ENCODE measurements at places on chromosomes 5 and 9.

GRCh38 chr5:86617309-86617755 is 409 bp upstream of the COX7C start:
- DNase-seq = no peak

DNA sequence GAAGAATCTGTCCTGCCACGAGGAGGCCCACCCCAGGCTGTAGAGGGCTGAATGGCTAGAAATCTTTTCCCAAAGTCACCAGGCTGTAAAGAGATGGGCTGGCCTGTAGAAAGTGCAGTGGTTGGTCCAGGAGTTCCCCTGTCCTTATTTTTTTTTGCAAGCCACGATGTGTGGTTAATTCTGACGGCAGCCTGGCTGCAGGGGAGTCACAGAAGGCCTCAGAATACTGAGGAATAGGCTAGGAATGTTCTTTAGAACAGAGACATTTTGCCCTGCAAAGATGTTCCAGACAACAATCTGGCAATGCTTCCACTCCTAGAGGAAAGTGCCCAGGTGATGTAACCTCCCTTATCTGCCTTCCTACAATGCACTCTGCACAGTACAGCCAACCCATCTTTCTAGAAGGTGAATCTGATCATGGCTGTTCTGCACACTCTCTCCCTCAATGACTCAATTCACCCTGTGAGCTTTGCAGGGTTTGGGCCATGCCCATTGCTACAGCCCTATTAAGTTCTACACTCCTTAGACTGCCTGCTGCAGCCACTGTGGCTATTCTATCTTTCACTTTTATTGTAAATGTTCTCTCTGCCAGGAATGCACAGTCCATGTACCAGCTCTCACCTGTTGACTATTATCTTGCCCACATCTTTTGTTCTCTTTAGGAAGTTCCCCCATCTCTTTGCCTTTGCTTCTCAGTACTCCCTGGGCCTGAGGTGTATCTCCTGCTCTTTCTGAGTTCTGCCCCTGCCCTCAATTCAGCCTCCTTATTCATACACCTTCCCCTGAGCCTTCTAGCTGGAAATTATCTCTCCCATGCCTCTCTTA is 377.8 kb upstream of the CLINT1 start:
- DNase-seq = no peak

- no peak for DNase-seq
Observed at GRCh38 chr5:63648376-63648775, 313.9 kb downstream of the HTR1A start.

GRCh38 chr5:102902647-102903046 is 147.5 kb downstream of the PAM start:
- DNase-seq = no peak

GRCh38 chr5:79544131-79544530 is 30.2 kb upstream of the HOMER1 start:
- DNase-seq = no peak

GRCh38 chr5:95217881-95218280 is 67.0 kb downstream of the MCTP1 start:
- DNase-seq = no peak

- no peak for DNase-seq
Observed at GRCh38 chr9:107443786-107444185, 45.8 kb downstream of the KLF4 start.

- no peak for DNase-seq
Observed at GRCh38 chr9:130528674-130529073, 50.7 kb upstream of the FUBP3 start.
